ENCODE measurements at places on chromosomes 2 and 18. TPM values are rescaled to one million over a fixed set of nuclear protein-coding genes. Genes with fewer than 3 reads are reported as not detected.
A peak's percentile ranks its signal among the peaks of the same experiment; 100 is the strongest.

GRCh38 chr2:215579809-215580208 lies 143.9 kb upstream of the FN1 start:
- no peaks in the 10 kb centered on the region for H3K36me3 ChIP-seq
- no peak for DNase-seq
- H3K27me3 ChIP-seq: no peaks in the 10 kb centered on the region
- no peak overlapping the region for H3K27ac ChIP-seq
- H3K4me1 ChIP-seq: no peaks in the 10 kb centered on the region

- H3K27me3 ChIP-seq: no peaks in the 10 kb centered on the region
- H3K4me3 ChIP-seq: no peak overlapping the region
- DNase-seq: peak; percentile 83
- H3K27ac ChIP-seq: peak overlapping the region; percentile 16
Observed at GRCh38 chr18:63307551-63308200, 11.9 kb downstream of the BCL2 start.

DNA sequence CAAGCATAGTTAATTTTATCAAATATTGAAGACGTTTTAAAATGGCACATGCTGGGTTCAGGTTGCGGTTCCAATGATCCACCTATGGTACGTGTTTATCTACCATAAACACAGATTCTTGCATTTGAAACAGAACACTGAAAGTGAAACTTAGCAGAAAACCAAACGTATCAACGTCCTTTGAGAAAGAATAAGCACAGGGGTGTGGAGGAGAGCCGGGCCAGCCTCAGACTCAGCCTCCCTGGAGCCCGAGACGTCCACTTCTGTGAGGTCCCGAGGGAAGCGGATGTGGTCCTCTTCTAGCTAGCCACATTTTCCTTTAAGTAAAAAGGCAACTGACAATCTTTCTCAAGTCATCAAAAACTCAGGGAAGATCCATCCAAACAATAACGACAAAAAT lies 195.9 kb downstream of the RTP5 start:
- DNase-seq: no peak
- no peak overlapping the region for H3K4me3 ChIP-seq
- no peak overlapping the region for H3K27ac ChIP-seq
- H3K4me1 ChIP-seq: no peaks in the 10 kb centered on the region
- H3K36me3 ChIP-seq: no peaks in the 10 kb centered on the region

DNA sequence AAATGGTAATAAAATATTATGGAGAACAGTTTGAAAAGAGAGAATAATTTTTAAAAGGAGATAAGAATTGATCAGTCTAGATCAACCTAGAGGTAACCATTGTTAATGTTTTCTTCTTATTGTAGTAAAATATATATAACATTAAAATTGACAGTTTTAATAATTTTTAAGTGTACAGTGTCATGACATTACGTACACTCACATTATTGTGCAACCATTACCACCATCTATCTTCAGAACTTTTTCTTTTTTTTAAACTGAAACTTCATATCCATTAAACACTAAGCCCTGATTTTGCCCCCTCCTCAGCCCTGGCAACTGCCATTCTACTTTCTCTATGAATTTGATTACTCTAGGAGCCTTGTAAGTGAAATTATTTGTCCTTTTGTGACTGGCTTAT lies 121.1 kb downstream of the LDLRAD4 start:
- no peaks in the 10 kb centered on the region for H3K27me3 ChIP-seq
- H3K27ac ChIP-seq: no peak overlapping the region
- H3K4me1 ChIP-seq: peaks cover 5% of the 10 kb centered on the region

GRCh38 chr2:241942416-241943208 lies 73.1 kb downstream of the RTP5 start:
- H3K27me3 ChIP-seq: no peaks in the 10 kb centered on the region
- H3K4me3 ChIP-seq: no peak overlapping the region
- H3K36me3 ChIP-seq: no peaks in the 10 kb centered on the region
- H3K4me1 ChIP-seq: no peaks in the 10 kb centered on the region

DNA sequence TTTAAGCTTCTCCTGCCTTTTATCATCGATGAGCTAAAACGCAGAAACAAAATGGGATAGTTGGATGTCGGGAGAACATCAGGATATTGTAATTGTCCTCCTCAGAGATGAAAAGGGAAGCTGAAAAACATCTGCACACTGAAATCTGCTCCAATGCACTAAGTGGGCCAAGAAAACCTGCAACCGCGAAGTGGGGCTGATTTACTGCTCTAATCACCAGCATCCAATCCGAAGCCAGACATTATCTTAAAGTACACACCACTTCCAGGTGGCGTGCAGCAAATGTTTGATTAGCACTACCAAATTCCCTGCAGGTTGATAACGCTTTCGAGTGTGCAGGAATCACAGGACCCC lies 230.3 kb upstream of the SLC14A2 start:
- no peak overlapping the region for H3K4me3 ChIP-seq
- no peaks in the 10 kb centered on the region for H3K27me3 ChIP-seq
- no peak overlapping the region for H3K27ac ChIP-seq
- H3K36me3 ChIP-seq: no peaks in the 10 kb centered on the region
- peaks cover 2% of the 10 kb centered on the region for H3K4me1 ChIP-seq

GRCh38 chr2:181683518-181684453 lies 3.5 kb upstream of the NEUROD1 start:
- no peaks in the 10 kb centered on the region for H3K36me3 ChIP-seq
- no peak for DNase-seq
- H3K27me3 ChIP-seq: peaks cover 73% of the 10 kb centered on the region
- H3K4me3 ChIP-seq: no peak overlapping the region
- H3K27ac ChIP-seq: no peak overlapping the region

- no peak for DNase-seq
- no peaks in the 10 kb centered on the region for H3K27me3 ChIP-seq
- H3K36me3 ChIP-seq: no peaks in the 10 kb centered on the region
- no peaks in the 10 kb centered on the region for H3K4me1 ChIP-seq
- H3K4me3 ChIP-seq: no peak overlapping the region
Observed at GRCh38 chr2:100869120-100869519, 49.2 kb downstream of the NPAS2 start.

GRCh38 chr18:78595924-78596573 lies 383.6 kb upstream of the SALL3 start:
- H3K36me3 ChIP-seq: no peaks in the 10 kb centered on the region
- H3K27ac ChIP-seq: no peak overlapping the region
- H3K4me3 ChIP-seq: no peak overlapping the region
- no peaks in the 10 kb centered on the region for H3K27me3 ChIP-seq
- DNase-seq: no peak

- peaks cover 22% of the 10 kb centered on the region for H3K4me1 ChIP-seq
- no peaks in the 10 kb centered on the region for H3K27me3 ChIP-seq
- H3K27ac ChIP-seq: no peak overlapping the region
- H3K36me3 ChIP-seq: no peaks in the 10 kb centered on the region
- DNase-seq: no peak
Observed at GRCh38 chr18:44590956-44591670, 89.6 kb upstream of the SETBP1 start.

CPO gene
- total RNA-seq: not detected

Data from lung (tissue), 17 donors.